NCI-H187 (cell line): ENCODE measurements at places on chromosomes 7 and 10.

DNA sequence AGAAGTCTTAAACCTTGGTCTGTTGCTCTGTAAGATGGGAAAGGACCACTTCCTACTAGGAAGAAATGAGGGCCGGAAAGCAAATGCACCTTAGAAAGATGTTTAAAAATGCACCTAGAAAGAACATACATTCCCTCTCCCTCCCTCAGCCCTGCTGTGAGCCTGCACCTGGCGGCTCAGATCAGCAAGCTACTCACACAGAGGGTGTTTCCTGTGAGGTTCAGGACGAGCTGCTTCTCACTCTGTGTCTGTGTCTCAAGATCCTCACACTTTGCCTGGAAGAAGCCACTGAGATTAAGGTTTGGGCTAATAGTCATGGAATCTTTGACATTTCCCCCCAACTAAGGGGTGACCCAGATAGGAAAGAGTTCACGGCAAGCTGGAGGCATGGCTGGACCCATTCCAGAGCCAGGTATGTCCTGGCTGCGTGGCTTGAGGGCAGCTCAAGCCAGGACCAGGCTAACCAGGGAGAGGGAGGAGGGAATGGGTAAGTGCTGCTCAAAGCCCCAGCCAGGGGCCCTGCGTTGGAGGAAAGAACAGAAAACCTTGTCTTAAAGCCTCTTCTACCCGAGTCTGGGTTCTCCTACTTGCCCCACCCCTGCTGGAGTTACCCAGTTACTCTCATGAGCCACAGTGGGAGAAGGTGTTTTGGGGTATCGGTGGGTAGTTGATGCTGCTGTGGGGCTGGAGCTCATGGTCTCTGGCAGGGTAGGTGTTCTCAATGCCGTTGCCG lies 47.5 kb downstream of the PODXL start:
- no peak for DNase-seq

DNA sequence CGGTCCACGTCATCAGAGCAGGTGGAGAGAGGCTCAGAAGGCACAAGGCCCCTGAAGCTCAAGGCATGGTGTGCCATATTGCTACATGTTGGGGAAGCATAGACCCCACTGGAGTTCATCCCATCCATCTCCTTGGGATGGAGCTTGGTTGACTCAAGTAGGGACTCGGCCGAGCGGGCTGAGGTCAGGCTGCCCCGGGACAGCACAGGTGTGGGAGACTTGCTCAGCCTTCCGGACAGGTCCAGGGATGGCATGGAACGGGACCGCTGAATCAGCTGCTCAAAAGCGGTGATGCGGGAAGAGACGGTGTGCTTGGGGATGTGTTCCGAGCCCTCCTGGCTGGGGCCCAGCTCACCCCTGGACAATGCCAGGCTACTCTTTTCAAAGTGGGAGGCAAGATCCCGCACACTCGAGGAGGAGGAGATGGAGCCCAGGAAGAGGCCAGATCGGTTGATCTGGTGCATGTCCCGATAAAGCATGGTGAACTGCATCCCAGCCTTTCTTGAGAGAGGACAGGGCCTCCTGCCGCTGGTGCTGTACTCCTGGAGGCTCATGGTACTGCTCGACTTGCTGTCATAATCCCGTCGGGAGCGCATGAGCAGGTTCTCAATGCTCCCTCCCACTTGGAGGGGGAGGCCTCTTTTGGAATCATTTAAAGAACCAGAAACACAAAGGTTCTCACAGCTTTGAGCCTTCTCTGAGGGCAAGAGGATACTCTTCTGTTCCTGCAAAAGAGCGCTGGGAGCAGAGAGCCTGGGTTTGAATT lies 65.6 kb upstream of the PDLIM1 start:
- DNase-seq = no peak

GRCh38 chr7:18352339-18353255 lies 143.0 kb upstream of the HDAC9 start:
- no peak for DNase-seq

- no peak for DNase-seq
Observed at GRCh38 chr10:70328967-70329366, 45.2 kb upstream of the NPFFR1 start.

DNA sequence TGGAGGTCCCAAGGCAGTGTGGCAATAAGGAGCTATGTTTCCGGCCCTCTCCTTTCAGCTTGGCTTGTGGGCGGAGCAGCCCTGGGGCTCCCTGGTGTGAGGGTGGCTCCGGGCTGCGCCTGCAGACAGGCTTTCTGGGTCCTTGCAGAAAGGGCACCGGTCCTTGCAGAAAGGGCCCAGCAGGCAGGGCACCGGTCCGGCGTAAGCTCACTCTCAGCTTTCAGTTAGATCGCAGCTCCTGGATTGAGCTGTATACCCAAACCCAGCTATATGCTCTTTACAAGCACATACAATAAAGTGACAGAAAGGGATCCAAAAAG lies 293.8 kb upstream of the SHH start:
- no peak for DNase-seq

DNA sequence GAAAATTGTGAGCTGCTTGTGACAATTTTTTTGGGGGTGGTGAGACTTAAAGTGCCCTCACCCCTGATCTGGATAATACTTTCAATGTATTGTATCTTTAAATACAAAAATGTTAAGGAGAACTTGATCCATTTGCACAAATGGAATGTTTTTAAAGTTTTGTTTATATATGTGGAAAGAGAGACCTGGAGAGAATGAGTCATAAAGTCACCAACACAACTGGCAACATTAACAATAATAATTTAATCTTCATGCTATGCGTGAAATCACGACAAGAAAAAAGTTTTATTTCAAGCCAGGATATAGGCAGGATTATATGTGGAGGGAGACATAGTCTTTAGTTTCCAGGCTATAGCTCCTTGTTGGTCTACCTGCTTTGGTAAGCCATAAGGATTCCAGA lies 537.5 kb downstream of the GPAM start:
- DNase-seq = no peak

- DNase-seq = no peak
Observed at GRCh38 chr7:54090652-54091213, 451.4 kb upstream of the VSTM2A start.

DNA sequence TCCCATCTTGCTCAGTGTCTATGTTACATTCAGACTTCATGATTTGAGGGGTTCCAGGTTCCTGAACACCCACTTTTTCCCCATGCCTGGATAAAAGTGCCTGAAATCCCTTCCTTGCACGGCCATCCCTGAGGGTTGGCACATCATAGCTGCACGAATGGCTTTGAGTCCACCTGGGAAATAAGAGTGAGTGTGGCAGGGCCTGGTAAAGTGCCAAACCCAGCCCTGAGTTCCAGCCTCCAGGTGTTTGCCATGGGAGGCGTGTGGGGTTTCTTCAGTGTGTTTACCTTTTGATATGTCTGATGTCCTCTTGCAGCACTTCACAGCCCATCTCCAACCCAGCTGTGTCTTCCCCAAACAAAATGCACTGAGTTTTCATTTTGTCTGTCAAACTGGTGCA lies 145.7 kb downstream of the PAXIP1 start:
- peak; percentile 28 for DNase-seq

GRCh38 chr10:49104323-49104722 lies 11.0 kb downstream of the VSTM4 start:
- no peak for DNase-seq

- no peak for DNase-seq
Observed at GRCh38 chr7:91280604-91281003, 16.4 kb downstream of the FZD1 start.

DNA sequence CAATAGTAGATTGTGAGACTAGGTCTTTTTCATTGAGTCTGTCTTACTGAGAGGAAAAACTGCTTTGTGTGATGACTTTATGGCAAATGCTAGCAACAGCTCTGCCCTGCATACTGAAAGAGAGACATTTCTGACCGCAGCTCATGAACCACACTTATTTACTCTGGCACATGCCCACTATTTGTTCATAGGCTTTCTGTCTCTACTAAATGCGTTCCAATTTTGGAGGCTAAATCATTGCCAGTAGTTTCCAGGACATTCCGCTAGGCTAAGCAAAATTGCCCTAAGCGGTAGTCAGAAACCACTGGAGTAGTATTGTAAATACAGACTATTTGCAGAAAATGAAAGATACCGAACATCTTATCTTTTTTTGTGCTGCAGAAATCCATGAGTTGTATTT lies 55.6 kb upstream of the DLX6 start:
- no peak for DNase-seq

- no peak for DNase-seq
Observed at GRCh38 chr7:12951397-12951801, 264.0 kb downstream of the ARL4A start.

DNA sequence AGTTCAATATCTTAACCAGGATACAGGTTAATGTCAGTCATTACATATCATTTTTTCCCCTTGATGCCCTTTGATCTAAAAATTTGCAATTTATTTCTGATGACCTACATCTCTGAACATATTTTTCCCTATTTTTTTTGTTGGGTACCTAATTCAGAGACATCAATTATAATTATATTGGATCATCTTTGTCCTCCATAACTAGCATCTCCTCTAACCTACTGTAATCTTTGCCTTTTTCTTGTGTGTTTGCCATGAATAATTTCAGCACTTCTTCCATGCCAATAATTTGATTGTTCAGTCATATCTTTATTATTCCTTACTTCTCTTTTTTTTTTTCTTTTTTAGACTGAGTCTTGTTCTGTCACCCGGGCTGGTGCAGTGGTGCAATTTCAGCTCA lies 39.2 kb upstream of the FGFR2 start:
- no peak for DNase-seq

- no peak for DNase-seq
Observed at GRCh38 chr7:54394834-54395233, 147.3 kb upstream of the VSTM2A start.
